ENCODE measurements at places on chromosomes 12 and 14.

DNA sequence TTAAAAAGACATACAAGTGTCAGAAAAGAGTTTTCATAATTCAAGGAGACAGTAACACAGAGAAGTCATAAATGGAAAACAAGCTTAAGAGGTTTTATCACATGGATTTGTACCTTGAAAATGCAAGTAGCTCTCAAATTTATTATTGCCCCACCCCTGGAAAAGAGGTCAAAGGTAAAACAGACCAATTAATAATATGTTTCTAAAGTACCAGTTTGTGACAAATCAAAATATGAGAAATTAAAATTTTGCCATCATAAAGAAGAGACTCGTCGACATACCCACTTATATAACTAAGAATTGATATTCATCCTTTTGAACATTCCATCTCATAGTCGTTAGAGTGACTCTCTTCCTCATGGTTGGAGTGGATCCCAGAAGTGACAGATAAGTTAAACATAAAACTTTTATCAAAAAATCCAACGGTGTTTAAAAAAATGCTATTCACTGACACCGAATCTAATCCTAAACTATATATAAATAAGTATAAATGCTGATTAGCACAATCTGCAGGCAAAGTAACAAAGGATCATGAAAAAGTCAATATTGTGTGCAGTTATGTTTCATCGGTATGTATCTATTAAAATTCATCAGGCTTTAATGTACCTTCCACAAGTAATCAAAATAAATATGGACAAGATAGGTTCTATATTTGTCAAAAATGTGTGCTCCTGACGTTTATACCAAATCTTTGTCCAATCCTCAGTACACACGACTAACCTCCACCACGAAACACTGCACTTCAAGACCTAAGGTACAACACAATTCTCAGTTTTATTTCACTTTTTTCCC, 2.3 kb downstream of the CORO1C start:
- no peak for DNase-seq

- no peak for DNase-seq
Measured at GRCh38 chr12:131491916-131492490, 218.9 kb upstream of the SFSWAP start.

- DNase-seq, result no peak
Measured at GRCh38 chr12:15494329-15495046, 172.2 kb downstream of the PTPRO start.

DNA sequence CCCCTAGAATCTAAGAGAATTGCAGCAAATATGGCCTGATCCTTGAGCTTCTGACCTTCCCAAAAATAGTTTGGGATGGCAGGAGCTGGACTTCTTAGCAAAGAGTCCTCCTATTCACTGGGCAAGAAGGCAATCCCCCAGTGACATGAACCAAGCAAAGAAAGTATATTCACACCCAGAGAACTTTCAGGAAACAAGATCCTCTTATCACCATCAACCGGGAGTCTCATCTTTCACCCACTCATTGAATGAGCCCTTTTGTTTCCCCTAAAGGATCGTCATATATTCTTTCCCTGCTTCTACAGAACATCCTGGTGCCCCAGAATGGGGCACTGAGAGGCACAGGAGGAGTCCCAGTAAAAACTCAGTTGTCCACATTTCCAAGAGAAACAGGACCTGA, 19.7 kb downstream of the SPTB start:
- DNase-seq, result no peak

DNA sequence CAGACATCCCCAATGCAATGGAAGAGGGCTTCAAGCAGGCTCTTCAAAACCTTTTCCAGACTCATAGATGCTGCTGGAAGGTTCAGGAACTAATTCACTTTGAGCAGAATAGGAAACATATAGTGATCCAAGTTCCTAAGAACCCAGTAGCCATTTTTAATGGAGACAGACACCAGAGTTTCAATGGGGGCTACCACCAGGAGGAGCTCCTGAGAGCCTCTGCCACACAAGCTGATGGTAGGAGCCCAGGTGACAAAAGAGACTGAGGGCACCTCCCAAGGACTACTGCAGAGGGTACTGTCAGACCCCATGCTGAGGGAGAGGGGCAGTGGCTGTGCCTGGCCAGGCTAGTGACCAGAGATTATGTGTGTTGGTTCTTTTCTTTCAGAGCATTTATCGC, 45.9 kb downstream of the IFNG start:
- DNase-seq, result no peak

DNA sequence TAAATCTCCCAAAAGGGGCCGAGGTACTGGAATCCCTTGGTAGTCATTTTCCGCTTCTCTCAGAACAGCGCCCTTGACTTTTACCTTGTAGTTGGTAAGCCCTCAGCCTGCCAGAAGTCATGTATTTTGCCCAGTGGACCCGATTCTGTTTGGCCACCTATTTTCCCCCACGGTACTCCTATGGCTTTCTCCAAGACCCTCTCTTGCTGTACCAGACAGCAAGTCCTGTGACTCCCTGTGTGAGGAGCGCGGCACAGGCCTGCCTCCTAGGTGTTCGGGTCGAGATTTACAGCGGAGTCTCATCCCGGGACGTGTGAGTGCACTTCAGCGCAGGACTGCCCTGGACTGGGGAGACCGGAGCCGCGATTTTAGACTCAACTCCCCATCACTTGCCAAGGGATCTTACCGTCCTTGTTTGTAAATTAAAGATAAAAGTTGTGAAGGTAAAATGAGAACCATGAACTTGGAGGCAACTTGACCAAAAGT, 1.1 kb upstream of the MBD6 start:
- DNase-seq, result no peak

DNA sequence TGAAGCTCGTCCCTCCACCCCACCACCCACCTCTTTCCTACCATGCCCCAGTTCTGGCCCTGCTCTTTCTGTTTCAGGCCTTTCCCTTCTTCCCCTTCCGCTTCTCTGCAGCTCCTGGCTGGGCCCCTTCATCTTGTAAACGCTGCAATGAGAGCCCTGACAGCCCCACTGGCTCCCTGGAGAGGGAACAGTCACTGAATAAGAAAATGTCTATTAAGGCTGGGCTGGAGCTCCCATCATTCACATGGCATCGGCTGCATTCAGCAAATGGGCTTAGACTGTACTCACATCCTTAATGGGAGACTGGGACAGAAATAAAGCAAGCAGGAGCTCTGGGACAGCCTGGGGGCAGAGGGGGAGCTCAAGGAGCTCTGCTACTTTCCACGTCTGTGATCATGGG, 45.2 kb upstream of the TUNAR start:
- no peak for DNase-seq

DNA sequence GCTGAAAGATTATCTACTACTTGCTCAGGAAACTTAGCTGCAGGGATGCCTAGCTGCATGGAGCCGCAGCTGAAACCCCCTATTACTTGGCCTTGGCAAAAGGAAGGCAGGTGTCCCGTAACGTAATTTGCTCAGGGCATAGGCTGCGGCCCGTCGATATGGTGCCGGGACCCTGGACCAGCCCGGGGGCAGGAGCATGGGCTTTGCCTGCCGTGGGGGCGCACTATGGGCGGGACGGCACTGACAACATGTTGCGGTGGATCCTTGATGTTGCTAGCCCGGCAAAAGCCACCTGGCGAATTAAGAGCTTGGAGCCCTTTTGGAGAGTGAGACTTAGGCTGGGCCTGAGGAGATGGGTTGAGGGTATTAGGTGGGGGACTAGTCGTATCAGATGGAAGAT, 1551.2 kb downstream of the AACS start:
- no peak for DNase-seq

DNA sequence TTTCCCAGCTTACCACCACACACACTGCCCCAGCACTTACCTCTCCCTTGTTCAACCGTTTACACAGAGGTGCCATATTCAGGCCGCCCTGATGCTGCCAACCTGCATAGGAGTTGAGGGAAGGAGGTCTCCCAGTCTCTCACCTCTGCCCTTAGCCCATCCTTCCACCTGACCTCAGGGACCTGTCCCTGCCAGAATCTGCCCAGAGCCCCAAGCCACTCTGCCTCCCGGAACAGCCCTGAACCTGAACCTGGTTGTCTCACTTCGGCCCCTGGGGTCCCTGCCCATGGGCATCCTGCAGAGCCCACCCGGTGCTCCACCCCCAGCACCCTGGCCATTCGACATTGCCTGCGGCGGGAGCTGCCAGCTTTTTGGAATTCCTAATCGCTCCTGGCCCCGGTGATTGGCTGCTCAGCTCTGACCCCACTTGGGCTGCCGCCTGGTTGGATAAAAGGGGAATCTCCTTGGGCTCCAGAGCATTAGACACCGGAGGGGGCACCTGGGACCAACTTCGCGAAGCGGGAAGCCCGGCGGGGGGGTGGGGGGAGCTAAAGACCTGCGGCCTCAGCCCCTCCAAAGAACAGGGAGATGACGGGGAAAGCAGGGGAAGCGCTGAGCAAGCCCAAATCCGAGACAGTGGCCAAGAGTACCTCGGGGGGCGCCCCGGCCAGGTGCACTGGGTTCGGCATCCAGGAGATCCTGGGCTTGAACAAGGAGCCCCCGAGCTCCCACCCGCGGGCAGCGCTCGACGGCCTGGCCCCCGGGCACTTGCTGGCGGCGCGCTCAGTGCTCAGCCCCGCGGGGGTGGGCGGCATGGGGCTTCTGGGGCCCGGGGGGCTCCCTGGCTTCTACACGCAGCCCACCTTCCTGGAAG, at the start of gene VSX2:
Gene VSX2 (plus strand): TSS at position 476 of the 874 bp plus-strand sequence. CDS start 113 bp downstream, at position 589.
- no peak for DNase-seq

DNA sequence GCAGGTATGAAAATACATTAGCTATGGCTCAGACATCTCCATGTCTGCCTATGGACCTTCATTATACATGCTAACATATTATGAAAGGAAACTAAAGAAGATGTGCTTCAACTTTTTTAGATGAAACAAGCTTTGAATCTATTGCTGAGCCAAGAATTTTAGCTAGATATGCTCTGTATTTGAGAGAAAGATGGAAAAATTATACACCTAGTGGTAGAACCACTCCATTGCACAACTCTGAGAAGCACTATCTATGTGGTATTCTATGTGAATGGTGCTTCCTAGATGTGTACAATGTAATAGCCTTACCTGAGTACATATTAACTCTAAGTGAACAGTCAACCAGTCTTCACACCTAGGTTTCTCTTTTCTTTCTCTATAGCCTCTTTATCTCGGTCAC, 17.3 kb downstream of the EPYC start:
- no peak for DNase-seq

- DNase-seq, result no peak
Measured at GRCh38 chr14:83441801-83442200, 1908.1 kb upstream of the SEL1L start.

DNA sequence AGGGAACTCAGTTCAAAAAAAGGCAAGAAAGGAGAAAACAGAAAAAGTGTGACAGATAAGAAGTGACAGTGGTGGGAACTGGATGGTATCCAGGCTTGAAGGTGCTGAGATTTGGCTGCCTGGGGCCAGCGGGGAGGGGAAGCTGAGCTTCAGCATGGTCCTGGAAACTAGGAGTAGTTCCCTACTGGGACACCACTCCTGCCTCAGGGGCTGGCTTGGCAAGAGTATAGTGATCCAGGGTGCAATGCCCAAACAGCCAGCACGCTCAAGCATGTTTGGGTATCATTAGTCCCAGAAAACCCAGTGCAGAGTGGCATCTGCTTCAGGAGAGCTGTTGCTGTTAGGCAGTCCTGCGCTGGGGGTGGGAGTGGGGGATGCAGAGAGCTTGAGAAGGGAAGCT, 49.5 kb upstream of the KTN1 start:
- no peak for DNase-seq

DNA sequence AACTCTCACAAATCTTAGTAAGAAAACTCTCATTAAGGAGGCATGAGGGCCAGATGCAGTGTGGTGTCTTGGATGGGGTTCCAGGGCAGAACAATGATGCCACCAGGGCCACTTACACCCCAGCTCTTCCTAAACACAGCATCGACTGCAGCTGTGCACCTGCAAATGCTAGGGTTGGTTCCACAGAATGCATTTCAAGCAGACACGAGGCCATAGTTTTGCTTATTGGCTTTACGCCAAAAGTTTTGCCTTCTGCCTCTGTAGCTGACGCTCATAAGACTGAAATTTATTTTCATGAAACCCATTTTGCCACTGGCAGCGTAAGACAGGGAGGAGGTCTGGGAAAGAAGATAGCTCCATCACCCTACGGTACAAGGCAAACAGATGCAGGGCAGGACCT, 179.0 kb downstream of the RIMBP2 start:
- DNase-seq, result no peak

GRCh38 chr12:15278816-15279658, 43.3 kb upstream of the PTPRO start:
- DNase-seq, result peak; percentile 67

DNA sequence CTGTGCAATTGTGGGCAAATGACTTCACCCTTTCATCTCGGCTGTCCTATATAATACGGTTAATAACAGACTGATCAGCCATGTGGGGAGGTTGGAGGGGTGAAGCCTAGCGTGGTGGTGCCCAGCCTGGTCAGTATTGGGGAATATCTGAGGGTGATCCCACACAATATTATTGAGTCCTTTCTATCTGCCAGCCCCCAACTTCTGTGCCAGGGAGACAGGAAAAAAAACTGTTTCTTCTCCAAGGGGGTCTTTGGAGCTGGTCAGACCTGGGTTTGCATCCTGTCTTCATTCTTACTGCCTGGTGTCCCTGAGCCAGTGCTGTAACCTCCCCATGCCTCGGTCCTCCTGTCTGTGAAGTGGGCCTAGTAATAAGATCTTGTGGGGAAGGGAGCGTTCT, 6.5 kb downstream of the CYP46A1 start:
- DNase-seq, result no peak

- peak; percentile 54 for DNase-seq
Measured at GRCh38 chr12:50187084-50187900, 20.1 kb upstream of the CERS5 start.

GRCh38 chr14:69287098-69288010, 27.4 kb downstream of the GALNT16 start:
- DNase-seq, result peak; percentile 28

DNA sequence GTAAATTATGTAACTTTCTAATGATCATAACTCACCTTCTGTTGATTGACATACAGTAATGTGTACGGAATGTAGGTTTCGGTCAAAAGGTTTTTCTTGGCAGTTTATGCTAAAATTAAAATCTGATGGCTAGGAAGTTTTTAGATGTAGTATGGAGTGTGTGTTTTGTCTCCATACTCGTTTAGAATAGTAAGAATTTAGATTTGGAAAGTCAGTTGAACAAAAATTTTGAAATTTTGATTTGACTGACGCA, 859 bp downstream of the PALS1 start:
- DNase-seq, result no peak

DNA sequence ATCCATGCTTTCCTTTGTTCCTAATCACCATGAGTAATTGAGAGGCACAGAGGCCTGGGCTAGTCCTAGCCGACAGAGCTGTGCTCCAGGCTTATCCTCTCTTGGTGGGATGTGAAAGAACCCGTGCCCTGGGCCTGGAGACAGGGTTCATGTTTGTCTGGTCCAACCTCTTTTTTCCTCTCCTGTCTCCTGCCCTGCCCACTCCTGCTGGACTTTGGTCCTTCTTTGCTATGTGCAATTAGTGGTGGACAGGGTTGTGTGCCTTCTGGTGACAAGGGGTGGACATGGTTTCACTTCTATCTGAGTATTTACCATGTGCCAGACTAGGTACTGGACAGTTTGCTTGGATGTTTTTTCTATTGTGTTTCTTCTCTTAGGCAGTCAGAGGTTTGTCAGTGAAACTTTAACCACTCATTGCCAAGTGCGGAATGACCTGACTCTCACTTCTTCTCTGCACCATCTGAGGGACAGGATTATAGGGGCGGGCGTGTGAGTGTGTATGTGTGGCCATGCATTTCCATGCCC, 126.1 kb downstream of the SMOC1 start:
- no peak for DNase-seq

Data from GM03348 (cell line).